ENCODE measurements at places on chromosomes 16 and 17.
A peak's percentile ranks its signal among the peaks of the same experiment; 100 is the strongest.

- no peak for DNase-seq
Observed at GRCh38 chr16:26348095-26348494, 656.3 kb downstream of the HS3ST4 start.

GRCh38 chr17:75041656-75042280 is 5.0 kb downstream of the ATP5PD start:
- no peak for DNase-seq

DNA sequence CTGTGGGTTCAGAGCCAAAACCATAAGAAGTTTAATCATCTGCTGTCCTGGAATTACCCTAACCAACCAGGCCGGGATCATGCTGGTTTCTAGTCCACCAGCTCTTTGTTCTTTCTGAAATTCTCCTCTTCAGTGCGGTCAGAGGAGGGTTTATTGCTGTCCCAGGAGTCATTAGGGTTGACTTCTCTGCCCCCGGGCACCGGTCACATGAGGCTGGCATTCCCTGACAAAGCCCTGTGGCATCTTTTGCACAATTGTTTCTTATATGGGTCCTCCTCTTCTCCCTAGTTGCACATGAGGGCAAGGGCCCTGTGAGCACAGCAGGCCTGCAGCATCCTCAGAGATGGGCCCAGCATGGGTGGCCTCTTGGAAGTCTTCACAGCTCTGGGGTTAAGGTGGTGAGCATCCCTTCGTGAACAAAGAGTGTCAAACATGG is 243.9 kb downstream of the IRF8 start:
- DNase-seq: no peak

- DNase-seq: peak; percentile 63
Observed at GRCh38 chr17:48578616-48579470, 693 bp upstream of the HOXB4 start.

DNA sequence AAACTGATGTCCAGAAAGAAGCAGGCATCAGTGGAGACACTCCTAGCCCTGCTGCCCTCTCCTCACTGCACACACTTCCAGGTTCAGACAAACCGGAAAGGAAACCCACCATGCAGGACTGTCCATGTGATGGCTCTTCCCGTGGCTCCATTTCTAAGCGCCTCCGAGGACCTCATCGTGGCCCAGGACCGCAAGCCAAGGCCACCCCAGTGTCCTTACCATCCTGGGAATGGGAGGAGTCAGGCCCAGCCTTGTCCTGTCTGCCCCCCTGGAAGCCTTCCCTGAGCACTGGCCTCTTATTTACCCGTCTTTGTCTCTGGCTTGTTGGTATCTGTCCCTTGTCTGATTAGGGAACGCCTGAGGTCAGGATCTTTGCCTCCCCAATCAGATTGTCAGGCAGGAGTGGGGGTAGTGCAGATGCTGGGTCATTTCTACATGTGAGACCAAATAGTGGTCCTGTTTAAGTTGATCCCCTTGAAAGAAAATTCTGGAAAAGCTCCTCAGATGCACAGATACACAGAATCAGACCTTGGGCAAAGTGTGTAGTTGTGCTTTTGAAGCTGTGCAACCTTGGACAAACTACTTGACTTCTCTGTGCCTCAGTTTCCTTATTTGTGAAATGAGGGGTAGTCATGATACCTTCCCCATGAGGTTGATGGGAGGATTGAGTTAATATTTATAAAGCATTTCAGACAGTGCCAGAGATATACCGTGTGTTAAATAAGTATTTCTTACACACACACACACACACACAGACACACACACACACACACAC is 744 bp downstream of the TAC4 start:
- no peak for DNase-seq

DNA sequence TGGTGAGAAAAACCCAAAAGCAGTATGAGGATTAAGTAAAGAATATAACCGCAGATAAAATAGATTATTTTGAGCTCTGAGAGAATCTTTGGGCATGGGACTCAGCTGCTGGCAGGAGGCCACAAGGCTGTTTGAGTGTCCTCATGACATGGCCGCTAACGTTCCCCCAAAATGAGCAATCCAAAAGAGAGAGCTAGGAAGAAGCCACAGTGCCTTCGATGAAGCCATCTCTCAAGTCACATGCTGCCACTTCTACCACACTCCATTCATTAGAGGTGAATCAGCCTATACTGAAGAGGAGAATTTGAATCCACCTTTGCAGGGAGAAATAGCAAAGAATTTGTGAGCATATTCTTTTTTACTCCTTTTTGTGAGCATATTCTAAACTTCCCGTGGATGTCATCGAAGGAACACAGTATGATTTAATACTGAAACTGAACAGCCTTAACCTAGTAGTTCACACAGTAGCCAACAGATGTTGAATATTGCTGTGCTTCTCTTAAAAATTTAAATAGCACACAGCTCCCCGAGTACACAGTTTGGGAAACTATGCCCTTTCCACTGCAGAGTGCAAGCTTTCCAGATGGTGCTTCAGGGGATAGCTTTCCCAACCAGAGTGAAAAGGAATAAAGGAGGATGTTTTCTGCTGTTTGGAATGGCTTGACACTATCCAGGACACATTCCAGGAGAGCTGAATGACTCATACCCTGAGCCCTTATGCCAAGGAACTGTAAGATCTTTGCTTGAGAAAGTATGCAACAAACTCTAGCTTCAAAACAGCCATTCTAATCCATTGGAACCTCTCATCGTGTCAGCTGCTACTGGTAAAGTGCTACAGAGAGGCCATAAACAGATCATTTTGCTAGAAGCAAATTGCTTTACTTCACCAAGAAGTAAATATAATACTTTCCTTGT is 33.9 kb downstream of the ANKFY1 start:
- peak; percentile 97 for DNase-seq

GRCh38 chr16:11833951-11834695 is 17.2 kb downstream of the RSL1D1 start:
- DNase-seq: peak; percentile 90
